ENCODE measurements at places on chromosomes 12 and 14.

- no peak for DNase-seq
Measured at GRCh38 chr12:79454338-79454843, 236.4 kb downstream of the PAWR start.

GRCh38 chr12:19181666-19182426, 52.3 kb downstream of the PLEKHA5 start:
- DNase-seq: no peak

DNA sequence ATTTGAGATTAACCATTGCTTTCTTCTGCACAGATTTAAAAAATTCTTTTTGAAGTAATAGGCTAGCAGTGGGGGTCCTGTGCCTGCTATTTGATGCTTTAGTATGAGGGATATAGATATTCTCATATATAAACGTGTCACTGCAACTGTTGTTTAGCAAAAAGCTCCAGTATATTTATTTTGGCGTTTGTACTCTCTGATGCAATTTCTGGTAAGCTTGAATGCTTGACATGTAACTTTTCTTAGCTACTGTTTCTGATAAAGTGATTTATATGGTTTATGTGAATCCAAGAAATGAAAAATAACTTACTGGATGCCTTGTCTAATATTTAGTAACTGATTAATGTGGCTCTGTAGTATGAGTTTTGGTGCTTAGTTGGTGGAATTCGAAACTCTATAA, 77.1 kb downstream of the TTLL5 start:
- no peak for DNase-seq

- no peak for DNase-seq
Measured at GRCh38 chr12:93011100-93011499, 82.0 kb upstream of the EEA1 start.

DNA sequence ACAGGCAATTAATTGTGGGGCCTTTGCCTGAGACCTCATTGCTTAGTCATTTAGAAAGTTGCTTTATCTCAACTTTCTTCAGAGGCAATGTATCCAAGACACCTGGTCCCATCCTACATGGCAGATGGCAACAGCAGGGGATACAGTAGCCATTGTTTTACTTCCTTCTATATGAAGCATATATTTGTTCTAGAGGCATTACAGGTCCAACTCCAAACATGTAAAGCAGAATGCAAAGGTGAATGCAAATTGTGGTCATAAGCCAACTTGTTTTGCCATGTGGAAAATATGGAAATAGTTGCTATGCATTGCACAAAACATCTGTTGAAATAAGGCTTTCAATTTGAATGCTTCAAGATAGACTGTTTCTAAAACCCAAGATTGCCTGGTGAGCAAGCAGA, 109.8 kb upstream of the BCAT1 start:
- no peak for DNase-seq

- no peak for DNase-seq
Measured at GRCh38 chr14:91373591-91374254, 43.9 kb downstream of the CCDC88C start.

DNA sequence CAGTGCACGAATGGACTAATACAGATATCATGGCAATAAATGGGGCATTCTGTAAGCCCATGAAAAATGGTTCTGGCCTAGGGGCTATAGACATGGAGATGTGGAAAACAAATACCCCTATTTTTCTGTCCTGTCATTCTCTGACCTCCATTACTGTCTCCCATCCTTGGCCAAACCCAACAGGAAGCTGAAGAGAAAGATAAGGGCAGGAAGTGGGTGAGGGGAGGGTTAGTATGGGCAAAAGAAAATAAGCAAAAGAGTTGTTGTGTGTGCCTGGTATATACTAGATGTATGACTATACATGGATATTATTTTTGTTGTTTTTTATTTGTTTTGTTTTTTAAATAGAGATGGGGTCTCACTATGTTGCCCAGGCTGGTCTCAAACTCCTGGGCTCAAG, 339.3 kb downstream of the PCNX1 start:
- no peak for DNase-seq

DNA sequence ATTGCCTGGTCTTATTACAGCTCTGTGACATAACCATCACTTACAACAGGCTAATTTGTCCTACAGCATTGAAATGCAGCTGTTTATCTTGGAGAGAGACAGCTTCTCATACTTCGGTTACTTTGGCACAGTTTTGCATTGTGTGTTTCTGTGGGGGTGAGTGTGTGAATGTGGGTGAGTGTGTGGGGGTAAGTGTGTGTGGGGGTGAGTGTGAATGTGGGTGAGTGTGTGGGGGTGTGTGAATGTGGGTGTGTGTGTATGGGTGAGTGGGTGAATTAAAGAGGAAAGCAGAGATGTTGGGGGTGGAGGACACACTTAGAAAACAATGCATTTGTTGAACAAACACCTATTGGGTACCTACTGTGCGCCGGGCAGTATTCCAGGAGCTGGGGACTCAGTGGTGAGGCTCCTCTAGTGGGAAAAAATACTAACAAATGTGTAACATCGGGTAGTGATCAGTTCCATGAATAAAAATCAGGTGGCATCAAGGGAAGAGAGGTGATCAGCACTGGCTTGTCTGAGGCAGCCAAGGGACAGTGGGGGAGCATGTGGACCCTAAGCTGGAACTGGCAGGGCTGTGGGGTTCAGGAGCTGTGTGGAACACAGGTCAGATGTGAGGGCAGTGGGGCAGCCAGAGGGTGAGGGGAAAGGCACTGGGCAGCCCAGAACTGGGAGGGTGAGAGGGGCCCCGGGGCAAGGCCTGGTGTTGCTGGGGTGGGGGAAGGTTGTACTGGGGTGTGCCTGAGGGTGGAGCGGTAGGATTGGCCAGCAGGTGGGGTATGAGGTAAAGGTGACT, 44.1 kb upstream of the AMN start:
- no peak for DNase-seq

DNA sequence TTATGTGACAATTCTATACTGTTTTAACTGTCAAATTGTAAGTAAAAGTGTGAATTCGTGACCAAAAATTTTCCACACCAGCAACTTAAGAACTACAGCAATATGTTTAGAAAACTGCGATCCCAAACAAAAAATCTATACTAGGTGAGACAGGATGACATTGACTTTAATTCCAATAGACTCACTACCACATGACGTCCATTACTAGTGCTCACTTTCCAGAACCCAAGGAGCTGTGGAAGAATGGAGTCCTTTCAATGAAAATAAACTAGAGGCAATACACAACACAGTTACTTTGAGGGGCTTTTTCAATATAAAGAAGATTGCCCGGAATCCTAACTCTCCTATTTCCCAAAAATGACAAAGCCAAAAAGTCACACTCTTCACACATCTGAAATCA, 1.4 kb downstream of the EPS8 start:
- DNase-seq: peak; percentile 7

DNA sequence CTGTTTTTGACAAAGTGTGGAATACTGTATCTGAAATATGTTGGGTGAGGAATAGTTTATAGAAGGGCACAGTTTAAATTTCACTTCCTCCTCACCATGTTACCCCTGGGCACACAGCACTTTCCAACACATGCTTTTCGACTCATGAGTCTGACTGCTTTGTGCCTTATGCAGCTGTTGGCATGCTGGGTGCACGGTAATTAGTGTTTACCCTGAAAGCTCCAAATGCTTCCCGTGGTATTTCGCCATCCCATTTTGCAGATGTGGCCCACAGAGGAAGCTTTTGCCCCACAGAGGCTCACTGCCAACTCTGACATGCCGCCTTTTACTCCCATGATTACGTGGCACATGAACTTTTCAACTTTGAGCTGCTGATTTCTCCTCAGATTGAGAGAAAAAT, 168.6 kb downstream of the PRKCH start:
- DNase-seq: no peak

- DNase-seq: no peak
Measured at GRCh38 chr12:5269846-5270245, 162.1 kb upstream of the NTF3 start.

- peak; percentile 47 for DNase-seq
Measured at GRCh38 chr12:47740606-47741339, 15.5 kb upstream of the ENDOU start.

GRCh38 chr14:44866770-44867169, 95.0 kb downstream of the KLHL28 start:
- DNase-seq: no peak

DNA sequence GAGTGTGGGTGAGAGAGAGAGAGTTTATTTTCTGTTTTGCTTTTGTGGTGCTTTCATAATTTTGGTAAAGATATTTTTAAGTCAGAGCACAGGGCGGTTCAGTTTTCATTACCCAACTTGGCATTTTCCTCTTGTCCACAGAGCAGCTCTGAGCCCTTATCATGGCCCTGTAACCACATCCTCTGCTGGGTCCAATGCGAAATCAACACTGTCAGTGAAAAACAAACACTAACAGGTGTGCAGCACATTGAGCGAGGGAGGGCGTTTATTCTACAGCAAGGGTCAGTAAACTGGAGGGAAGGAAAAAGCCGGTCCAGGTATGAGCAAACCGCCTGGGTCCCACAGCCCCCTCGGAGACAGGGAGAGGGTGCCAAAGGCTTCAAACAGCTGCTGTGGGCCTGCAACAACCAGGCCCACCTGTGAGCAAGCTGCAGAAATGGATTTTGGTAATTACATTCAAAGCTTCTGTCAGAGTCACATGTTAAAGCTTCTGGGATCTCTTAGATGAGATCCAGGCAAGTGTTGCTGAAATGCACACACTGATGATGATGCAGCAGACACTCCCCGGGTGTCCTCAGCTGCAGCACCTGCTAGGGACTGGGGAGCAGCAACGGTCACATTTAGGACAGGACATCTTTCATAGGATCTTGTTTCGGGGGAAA, 132.7 kb upstream of the DYRK2 start:
- no peak for DNase-seq

- DNase-seq: no peak
Measured at GRCh38 chr14:77579065-77579464, 37.4 kb downstream of the SPTLC2 start.

DNA sequence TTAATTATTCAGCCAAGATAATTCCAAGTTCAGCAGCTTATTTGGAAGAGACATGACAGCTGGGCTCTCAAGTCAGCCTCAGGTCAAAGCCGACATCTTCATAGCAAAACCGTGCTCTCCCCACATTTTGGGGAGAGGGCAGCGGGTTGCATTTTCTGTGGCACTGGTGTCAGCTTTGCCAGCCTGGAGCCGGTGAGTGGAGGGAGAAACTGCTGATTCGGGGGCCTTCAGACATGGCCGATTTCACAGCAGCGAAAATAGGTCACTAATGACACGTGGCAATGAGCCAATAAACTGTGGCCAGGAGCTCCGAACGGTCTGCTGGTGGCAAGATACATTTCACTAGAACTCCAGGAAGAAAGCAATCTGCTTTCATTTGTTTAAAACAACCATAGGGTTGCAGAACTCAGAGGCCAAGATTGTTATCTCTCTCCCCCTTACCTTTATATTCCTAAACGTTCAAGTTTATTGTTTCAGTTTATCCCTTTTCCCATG, 173.2 kb downstream of the CAND1 start:
- DNase-seq: peak; percentile 86

DNA sequence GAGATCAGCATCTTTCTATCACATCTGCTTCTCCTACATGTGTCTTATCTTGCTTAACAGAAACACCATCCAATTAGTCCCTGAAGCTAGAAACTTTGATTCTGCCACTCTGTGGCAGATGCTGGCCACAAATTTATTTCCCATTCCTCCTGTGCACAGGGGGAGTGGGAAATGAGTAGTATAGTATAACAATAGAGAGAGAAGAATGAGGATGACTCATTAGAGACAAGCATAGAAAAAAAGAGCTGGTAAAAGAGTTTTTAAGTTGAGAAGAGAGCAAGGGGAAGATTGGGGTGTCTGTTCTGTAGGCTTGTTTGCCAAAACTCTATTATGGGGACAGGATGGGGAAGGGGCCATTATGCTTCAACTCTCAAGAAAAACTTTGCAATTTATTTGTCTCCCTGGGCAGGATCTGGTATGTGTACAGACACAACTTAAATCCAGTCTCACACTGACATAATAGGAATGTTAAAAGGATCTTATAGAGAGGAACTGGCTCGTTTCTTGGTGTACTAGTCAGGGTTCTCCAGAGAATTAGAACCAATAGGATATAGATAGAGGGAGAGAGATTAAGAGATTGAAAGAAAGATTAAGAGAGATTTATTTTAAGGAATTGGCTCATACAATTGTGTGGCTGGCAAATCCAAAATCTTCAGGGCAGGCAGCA, 142.6 kb upstream of the CPSF6 start:
- peak; percentile 12 for DNase-seq

DNA sequence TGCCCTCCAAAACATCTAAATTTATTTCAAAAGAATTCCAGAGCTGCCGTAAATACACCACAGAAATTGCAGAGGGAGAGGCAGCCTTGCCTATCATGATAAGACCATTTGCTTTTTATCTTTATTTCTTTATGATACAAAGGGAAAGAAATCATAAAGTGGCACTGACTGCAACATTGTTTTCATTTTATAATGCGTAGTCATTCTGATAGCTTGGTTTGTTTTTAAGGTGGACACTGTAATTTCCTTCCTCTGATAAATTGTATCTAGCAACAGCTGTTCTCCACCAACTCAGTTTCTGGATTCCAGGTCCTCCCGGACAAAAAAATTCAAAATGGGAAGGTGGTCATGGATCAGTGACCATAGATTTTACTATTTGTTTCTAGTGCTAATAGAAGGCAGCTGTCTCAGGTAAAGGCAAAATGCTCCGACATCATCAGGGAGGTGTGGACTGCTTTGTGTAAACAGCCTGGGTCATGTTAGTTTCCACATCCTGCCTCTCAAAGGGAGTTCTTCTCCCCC, 623 bp upstream of the TSPAN8 start:
- DNase-seq: no peak

DNA sequence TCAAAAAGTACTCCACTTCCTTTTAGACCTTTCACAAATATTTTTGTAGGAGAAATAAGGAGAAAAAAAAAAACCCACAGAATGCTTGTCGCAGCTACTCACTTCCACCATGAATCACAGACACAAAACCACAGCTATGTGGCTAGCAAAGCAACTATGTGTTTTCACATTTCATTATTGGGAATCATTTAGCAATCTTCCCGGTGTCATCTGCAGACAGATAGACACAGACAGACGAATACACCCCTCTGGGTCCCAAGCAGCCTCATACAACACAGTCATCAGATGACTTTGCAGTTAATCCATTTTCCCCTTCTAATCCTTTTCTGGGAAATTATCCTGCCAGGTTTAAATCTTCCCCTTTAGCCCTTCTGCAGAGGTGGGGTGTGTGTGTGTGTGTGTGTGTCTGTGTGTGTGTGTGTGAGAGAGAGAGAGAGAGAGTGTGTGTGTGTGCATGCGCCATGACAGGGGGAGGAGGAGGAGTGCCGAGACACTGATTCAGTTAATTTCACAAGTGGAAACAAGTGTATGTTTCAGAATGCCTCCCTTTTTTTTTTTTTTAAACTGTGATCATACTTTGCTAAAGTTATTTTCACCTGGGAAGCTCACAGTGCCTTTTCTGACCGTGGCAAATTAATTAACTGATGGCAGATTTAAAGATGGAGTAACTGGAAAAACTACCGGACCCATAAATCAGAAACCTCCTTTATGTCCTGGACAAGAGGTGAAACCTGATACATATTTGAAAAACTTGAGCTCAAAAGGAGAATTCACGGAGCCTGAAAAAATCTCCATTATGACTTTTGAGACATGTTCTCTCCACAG, 39.9 kb downstream of the LTBP2 start:
- DNase-seq: peak; percentile 56

- DNase-seq: no peak
Measured at GRCh38 chr12:72293701-72294100, 21.5 kb downstream of the TRHDE start.
